Activated T-cell treated with anti-CD3 and anti-CD28 coated beads, Interleukin-2, amount 50 U/mL, for 24 hours (primary cell): ENCODE measurements at places on chromosomes 2 and 18.

DNA sequence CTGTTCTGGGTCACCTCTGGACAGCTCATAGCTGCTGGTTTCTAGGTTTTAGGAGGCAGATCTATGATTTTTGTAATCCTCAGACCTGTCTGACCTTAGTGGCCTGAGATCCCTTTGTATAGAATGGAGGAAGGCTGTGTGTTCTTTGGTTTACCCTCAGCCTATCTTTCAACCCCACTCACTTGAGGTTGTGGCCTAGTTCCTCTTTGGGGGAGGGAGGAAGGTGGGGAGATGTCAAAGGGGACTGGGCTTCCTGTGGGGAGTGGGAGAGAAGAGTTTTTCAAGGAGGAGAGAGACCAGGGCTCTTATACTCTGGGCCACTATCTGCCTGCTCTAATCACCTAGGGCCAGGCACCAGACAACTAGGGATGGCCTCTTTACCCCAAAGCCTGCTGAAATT, 28.5 kb downstream of the SEMA4F start:
- DNase-seq: no peak

- peak; percentile 34 for DNase-seq
These were observed 243.0 kb downstream of the CELF4 start for GRCh38 chr18:37322492-37323035.

DNA sequence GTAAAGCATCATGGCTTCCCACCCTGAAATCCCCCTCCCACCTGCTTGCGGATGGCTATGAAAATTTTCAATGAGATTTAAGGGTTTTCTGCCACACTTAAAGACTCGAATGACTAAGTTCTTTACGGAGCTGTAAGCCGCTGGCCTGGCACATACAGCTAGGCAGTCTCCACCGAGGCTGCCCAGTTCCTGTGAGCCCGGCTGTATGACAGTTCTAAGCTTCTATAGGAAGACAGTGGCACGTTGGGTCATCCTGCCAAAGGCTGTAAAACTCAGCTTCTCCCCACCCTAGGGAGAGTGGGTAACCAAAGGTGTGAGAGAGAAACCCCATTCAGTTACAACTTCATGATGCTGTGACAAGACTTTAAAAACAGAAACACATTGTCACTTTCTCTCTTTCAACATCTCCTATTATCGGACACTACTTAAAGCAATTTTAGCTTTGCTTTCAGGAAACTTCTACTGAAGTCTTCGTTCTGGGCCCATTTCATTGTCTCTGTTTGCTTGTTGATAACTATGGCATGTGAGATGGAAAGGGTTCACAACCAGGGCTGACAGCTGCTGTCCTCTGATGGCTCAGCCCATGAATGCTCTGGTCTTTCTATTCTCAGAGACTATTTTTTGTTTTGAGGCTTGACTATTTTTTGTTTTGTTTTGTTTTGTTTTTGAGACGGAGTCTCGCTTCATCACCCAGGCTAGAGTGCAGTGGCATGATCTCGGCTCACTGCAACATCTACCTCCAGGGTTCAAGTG, 7.1 kb downstream of the CASP8 start:
- no peak for DNase-seq

- no peak for DNase-seq
These were observed 138.7 kb downstream of the MGAT5 start for GRCh38 chr2:134392442-134393074.

DNA sequence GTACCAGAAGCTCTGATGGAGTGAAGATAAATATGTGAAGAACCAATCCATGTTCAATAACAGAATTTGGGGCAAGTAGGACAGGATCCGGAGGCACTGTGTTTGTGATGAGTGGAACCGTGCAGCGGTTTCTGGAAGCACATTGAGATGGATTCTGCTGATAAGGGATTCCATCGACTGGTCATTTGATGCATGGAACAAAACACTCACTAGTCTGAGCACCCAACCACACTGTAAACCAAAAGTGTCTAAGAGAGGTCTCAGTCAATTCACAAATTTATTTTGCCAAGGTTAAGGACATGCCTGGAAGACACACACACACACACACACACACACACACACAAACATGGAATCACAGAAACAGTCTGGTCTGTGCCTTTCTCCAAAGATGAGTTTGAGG, 459.5 kb downstream of the FBXO15 start:
- no peak for DNase-seq

GRCh38 chr18:45839414-45840395, 14.2 kb downstream of the SIGLEC15 start:
- no peak for DNase-seq
